Activated CD4-positive, alpha-beta memory T cell treated with anti-CD3 and anti-CD28 coated beads, Interleukin-2, amount 10 ng/mL, durations not matched to agents 7 days and 5 days (primary cell): ENCODE measurements at places on chromosomes 6 and 20. TPM values are rescaled to one million over a fixed set of nuclear protein-coding genes. Genes with fewer than 3 reads are reported as not detected.

PLA2G7 gene
- total RNA-seq, result not detected

TINAG gene
- not detected for total RNA-seq

LAMA2 gene
- 0.15 TPM for total RNA-seq

ELOVL5 gene
- 157 TPM for total RNA-seq

OR12D3 gene
- not detected for total RNA-seq

PRL gene
- not detected for total RNA-seq

PAK5 gene
- total RNA-seq, result not detected

OPN5 gene
- not detected for total RNA-seq

MAS1 gene
- not detected for total RNA-seq
